NCI-H510A (cell line): ENCODE measurements at places on chromosomes 5 and 9.

- DNase-seq = no peak
Observed at GRCh38 chr5:125257057-125257972, 510.9 kb upstream of the ZNF608 start.

DNA sequence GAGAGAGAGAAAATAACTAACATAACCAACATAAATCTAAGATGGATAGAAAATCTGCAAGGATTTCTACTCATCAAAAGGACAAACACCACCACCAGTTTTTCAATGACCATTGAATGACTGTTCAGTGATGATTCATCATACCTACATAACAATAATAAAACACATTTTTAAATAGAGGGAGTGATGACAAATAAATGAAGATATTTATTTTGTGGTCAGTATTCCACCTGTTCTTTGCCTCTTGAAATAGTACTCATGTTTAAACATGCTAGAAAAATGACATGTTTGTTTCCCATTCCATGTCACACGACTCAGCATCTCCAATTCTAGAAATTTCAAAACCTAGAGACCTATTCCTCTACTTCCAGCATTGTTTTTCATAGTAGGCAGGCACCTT, 34.6 kb upstream of the ADAMTS16 start:
- DNase-seq = no peak

DNA sequence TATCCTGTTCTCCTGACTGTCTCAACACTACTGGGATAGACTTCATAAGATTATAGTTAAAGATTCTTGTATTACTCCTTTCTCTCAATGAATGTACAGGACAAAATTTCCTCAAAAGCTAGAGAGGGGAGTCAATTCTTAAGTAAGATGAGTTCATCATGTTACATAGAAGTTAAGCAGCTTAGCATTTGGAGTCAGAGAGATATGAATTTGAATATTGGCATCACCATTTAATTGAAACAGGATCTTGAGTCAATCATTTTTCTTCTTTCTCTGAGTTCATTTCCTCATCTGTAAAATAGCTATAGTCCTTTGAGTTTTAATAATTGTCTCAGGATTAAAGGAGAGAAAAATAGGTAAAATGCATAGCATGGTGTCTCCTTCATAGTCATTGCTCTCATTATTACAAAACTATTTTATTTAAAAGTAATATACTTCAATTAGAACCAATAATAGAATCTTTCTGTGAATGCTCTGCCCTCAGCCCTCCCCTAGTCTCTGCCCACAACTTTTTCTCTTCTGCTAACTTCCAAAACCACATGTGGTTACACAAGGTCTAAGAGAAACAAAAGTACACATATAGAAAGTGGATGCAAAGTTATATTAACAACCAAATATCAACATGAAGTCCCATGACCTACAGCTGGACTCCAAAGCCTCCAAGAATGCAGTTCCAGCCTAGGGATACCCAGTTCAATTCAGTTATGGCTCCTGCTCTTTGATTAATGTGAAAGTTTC, 265.6 kb downstream of the TLE1 start:
- no peak for DNase-seq

DNA sequence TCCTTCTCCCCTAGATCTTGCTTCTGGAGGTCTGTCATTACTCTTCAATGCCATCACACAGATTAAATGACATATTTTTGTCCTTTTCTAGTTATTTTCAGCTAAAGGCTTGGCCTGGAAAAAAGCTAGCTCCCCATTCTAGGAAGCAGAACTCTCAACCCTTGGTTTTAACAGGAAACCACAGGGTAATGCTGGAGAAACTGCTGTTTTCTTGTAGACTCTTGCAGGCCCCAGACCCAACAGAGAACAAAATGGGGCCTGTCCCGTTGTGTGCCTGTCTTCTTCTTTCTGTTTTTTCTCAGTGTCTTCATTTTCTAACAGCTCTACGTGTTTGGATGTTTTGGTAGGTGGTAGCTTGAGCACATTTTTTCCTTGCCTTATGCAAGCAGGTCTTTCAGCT, 21.5 kb downstream of the DCANP1 start:
- no peak for DNase-seq

DNA sequence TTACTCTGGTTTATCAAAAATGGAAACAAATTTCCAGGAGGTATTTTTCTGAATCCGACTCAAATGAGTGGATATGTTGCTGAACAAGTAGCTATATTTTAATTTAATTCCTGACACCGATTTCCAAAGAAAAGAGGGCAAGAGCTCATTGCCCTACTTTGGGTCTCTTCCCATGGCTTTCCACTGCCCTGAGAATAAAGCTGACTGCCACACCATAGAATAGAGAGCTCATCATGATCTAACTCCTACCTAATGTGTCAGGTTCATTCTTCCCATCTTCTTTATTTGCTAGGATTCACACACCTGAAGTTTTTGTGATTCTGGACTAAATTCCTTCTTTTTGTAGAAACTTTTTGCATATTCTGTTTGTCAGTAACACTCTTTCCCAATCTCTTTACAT, 792.1 kb downstream of the DTWD2 start:
- no peak for DNase-seq

- no peak for DNase-seq
Observed at GRCh38 chr5:25327172-25327571, 682.4 kb upstream of the CDH10 start.

GRCh38 chr9:35748242-35748857, 678 bp downstream of the GBA2 start:
- DNase-seq = no peak

DNA sequence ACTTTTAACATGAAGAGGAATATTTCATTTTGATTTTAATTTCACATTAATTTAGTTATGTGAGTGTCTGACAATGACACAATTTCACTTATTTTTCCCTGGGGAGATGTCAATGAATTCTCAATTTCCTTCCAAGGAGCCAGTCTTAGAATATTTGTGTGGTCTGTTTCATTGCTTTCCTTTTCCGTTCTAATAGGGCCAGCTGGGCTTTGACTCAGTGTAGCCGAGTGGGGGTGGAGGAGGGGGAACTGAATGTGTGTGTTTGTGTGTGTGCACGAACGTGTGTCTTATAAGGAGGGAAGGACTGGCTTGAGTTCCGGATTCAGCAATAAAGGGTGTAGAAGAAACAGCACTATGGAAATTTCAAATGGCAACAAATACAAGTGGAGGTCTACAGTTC, 100.0 kb downstream of the BASP1 start:
- no peak for DNase-seq

GRCh38 chr5:90399251-90399650, 10.3 kb downstream of the CETN3 start:
- no peak for DNase-seq

DNA sequence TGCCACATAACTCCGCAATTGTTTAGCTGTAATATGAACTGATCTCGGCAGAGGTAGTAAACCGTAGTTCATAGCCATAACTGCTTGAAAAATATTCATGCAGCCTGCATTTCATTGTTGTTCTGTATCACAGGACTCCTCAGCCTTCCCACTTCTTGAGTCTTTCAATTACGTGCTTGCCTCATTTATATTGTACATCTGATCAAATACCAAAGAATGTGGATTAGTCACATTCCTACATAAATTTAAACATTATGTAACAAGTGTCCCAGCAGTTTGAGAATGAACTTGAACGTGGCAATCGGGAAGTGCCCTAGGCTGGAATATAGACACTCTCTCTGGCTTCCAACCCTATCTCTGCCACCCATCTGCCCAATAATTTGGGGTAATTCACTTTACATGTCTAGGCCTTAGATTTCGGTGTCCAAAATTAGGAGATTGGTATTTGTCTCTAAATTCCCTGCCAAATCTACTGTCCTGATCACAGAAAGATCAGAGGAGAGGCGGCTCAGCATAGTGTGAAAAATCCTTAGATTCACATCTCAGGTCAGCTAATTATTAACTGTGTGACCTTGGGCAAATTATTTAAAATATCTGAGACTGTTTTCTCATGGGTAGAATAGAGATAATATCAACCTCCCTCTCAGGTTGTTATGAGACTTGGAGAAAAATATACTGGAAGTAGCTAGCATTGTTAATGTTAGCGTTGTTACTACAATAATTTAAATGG, 215.1 kb upstream of the RFX3 start:
- no peak for DNase-seq

DNA sequence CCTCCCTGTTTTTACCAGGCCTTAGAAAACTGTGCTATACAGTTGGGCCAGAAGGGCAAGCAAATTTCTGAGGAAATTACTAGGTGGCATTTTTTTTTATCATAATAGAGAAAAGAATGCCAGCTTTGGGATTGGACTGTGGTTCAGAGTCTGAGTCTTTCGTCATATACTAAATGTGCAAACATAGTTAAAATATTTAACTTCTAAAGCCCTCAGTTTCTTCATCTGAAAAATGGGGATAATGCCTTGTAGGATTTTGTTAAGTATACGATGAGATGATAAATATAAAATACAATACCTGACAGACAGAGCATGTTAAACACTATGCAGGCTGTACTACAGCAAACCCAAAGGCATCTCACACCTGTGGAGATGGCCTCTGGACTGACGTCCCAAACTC, 87.3 kb upstream of the GRHPR start:
- no peak for DNase-seq

DNA sequence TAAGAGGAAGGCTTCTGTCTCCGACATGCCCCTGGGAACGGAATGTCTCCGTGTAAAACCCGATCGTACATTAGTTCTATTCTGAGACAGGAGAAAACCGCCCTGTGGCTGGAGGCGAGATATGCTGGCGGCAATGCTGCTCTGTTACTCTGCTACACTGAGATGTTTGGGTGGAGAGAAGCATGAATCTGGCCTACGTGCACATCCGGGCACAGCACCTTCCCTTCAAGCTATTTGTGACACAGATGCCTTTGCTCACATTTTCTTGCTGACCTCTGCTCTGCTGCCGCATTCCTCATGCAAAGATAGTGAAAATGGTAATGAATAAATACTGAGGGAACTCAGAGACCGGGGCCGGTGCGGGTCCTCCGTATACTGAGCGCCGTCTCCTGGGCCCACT, 2.2 kb upstream of the DPP7 start:
- no peak for DNase-seq

- no peak for DNase-seq
Observed at GRCh38 chr5:134944630-134945029, 23.1 kb upstream of the CATSPER3 start.

DNA sequence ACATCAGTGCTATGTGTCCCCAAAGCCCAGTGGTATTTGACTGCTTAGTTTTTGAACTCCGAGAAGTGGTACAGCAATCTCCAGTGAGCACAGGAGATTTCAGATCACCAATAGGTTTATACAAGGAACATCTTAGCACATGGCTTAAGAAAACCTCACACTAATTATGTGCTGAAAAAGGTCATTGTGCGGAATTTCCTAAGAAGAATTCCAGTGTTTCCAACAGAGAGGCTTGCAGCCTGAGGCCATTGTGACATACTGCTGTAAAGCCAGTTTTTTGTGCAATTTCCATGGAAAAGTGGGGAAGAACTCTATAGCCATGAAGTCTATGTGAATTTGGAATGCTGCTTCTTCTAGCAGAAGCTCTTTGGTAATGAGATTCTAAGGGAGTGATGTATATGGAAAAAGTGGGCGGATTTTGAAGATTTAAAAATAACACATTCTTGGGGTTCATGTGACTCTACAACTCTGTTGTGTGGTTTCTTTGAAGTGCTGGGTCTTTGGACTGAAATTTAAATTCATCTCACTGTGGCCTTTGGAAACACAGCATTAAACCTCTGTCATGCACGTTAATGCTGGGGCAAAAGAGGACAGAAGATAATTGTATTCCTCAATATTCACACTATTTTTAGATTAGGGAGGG, 110.5 kb upstream of the CD180 start:
- DNase-seq = no peak

DNA sequence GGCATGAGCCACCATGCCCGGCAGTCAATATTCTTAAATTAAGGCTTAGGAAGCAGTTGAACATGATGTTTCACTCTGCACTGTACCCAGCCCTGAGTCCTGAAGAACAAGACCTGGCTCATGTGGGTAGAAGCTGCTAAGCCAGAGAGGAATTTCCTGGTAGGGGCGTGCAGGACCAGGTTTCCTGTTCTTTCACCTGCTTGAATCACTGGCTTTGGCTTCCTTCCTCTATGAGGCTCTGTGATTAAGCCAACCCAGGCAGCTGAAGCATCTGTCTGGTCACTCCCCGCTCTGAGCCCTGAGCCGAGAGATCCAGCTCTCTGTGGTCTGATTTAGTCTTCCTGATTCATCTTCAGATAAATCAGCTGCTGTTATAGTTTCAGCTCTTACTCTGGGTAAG, 29.1 kb downstream of the CFAP77 start:
- no peak for DNase-seq

DNA sequence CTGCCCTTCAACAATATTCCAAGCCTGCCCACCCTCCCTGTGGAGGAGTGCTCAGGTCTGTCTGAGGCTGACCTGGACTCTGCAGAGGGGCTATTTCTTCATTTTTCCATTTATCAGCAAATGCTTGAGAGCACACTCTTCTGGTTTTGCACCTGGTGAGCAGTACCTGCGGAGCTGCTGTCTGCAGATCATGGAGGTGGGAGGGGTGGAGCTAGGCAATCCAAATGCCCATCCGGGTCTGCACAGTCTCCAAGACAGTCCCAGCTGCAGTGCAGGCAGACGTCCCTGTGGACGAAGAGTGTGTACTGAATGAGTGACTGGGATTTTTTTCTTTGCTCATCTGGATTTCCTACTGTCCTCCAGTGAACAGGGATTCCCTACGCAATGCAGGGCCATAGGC, 239.8 kb downstream of the IRX2 start:
- DNase-seq = no peak

GRCh38 chr5:103109277-103109676, 10.7 kb downstream of the GIN1 start:
- no peak for DNase-seq

DNA sequence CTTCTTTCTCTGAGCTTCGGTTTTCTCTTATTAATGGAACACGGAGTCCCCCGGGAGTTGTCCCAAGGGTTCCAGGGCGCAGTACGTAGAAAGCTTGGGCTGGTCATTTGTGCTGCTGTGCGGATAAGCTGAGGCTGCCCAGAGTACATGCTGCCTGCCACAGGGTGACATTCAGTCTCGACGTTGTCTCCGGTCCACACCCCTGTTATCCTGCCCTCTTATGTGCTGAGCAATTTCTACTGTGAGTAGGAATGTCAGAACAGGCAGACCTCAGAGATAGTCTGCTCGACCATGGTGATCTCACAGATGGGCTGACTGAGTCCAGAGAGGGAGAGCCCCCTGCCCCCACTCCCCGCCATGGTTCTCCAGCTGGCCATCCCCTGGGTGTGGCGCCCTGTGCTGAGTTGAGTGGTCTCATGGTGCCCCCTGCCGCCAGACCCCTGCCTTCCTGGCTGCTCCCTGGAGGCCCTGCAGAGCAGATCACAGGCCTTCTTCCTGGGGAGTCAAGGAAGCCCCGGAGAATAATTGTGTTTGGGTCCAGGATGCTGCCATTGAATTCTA, 124.0 kb downstream of the RGS3 start:
- no peak for DNase-seq

GRCh38 chr9:16211946-16212345, 658.5 kb downstream of the BNC2 start:
- no peak for DNase-seq

GRCh38 chr9:77980622-77981021, 51.0 kb downstream of the GNAQ start:
- no peak for DNase-seq
